NCI-H1930 (cell line): ENCODE measurements at places on chromosomes 11 and 22.
A peak's percentile ranks its signal among the peaks of the same experiment; 100 is the strongest.

GRCh38 chr11:46889251-46889650, 29.1 kb downstream of the LRP4 start:
- DNase-seq, result no peak

DNA sequence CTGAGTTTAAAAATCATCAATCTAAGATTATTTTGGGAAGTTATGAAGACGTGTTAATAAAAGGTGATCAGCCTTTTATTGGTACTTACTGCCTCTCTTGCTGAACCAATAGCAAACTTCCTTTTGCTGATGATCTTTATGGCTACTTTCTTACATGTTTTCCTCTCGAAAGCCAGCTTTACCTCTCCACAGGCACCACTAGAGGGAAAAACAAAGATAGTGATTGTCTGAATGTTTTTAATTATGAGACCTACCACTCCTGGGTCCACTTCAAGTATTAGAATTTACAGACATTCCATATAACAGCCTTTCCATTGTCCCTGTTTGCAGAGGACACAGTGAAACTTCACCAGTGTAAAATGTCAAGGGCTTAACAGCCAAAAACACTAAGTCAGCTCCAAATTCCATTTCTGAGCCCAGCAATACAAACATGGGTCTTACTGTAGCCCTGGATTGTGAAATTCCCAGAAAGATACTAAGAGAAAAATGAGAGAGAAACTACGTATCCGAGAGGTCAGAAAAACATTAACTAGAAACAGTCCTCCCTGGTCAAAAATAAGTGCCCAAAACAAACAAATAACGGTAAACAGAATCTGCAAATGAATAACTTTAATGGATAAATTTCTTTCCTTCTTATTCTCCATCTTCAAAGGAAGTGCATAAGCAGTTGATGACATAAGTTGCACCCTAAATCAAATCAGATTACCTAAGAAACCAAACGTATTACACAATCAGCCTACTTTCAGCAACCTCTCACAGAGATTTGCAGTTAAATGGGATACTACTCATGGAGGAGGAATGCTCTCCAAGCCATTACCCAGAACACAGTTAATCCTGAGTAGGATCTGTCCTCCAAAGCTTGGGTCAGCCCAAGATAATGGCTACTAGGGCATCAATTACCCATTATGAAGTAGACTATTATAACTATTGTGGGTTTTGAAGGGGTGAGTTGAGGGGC, 29.5 kb downstream of the CHEK2 start:
- DNase-seq, result no peak

GRCh38 chr11:68467201-68467834, 6.8 kb downstream of the PPP6R3 start:
- DNase-seq, result no peak

- no peak for DNase-seq
These were observed 113.6 kb downstream of the MICAL2 start for GRCh38 chr11:12223771-12224536.

DNA sequence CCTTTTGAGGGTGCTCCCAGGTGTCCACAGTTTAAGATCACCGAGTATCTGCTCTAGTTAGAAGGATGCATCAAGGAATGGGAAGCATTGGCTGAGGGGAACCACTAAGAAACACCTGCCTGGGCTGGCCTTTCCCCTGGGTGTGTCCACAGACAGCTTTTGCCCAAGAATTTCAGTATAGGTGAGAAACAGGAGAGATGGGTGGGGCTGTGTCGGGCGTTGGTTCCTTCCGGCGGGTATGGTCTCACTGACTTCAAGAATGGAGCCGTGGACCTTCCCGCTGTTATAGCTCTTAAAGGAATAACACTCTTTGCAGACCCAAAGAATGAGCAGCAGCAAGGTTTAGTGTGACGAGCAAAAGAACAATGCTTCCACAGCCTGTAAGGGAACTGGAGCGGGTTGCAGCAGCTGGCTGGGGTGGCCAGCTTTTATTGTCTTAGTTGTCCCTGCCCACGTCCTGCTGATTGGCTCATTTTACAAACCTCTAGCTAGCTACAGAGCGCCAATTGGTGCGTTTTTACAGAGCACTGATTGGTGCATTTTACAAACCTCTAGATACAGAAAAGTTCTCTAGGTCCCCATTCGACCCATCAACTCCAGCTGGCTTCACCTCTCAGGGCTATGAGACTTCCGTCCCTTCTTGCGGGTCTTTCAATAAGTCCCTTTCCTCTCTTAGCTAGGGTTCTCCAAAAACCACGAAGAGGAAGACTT, 2.4 kb downstream of the FADS1 start:
- DNase-seq, result peak; percentile 32

DNA sequence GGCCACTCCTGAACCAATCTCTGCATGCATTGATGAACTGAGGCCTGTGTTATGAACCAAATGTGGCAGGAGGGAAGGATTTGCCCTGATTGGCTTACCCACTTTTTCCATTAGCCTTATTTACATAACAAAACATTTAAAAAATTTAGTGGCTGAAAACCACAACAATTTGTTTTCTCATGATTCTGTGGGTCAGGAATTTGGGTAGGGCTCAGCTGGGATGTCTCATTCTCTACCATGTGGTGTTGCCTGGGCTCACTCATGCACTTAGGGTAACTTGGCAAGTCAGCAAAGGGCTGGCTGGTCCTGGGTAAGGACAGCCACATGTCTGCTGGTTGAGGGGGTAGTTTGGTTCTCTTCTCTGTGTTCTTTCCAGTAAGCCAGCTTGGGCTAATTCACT, 35.1 kb upstream of the CYP2R1 start:
- no peak for DNase-seq

- no peak for DNase-seq
These were observed 118.2 kb upstream of the CSNK2A3 start for GRCh38 chr11:11471201-11471600.

DNA sequence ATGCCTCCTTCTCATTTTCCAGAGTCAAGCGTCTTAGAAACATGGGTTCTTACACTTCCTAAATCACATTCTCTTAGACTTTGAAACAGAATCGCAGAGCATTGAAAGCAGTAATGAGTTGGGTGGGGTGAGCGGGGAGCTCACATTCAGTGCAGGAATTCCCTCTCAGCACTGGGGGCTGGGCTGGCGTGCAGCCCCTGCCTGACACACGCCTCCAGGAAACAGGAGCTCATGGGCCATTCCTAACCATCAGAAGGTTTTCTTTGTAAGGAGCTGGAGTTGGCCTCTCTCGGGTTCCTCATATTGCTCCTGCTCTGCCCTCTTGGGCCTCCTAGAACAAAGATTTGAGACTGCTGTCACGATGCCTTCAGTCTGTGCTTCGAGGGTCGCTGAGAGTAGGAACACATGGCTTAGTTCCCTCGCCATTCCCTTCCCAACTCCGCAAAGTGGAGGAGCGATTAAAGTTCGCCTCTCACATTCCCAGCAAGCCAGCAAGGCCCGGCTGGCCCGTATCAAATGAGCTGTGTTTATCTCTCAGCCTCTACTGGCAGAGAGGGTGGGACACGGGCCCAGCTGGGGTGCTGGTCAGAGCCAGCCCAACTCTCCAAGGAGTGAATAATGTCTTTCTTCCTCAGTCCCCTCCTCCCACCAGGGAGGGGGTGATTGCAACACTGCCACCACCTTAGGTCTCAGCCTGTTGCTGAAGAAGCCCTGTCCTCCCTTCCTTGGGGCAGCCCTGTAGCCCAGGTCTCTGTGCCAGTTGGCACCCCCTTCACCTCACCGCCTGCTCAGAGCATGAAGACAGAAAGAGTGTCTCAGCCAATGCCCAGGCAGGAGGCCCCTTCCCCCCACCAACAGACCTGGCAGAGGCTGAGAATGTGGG, 10.4 kb downstream of the CHRDL2 start:
- DNase-seq, result no peak

- DNase-seq, result no peak
These were observed 32.9 kb downstream of the FAT3 start for GRCh38 chr11:92257536-92257935.

GRCh38 chr11:118148856-118149255, 3.8 kb downstream of the SCN4B start:
- DNase-seq, result no peak

DNA sequence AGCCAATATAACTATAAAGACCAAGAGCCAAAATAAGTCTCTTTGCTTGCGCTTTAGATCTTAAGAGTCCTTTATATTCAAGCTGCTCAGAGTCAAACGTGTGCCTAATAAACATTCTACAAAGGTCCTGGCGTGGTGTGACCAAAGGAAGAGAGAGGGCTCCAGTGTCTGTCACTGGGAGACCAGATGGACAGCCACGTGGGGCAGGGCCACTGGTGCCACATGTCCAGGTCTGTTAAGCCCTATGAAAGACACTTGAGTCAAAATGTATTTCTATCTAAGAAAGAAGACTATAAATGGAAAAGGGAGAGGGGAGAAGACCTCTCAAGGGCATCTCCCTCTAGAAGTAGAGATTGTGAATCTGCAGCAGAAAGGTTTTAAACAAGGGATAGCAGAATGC, 32.2 kb upstream of the EHF start:
- no peak for DNase-seq

DNA sequence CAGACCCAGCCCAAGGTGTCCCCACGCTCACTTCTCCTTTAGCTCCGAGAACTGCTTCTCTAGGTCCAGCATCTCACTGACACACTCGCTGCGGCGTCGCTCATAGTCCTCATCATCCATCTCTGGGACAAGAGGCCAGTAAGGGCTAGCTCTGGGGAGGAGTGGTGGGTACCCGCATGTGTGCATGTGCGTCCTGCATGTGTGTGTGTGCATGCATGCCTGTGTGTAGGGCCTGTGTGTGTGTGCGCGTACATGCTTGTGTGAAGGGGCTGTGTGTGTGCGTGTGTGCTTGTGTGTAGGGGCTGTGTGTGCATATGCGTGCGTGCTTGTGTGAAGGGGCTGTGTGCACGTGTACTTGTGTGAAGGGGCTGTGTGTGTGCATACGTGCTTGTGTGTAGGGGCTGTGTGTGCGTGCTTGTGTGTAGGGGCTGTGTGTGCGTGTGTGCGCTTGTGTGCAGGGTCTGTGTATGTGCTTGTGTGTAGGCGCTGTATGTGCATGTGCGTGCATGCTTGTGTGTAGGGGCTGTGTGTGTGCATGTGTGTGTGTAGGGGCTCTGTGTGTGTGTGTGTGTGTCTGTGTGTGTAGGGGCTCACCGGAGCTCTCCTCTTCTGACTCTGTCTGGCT, 3.3 kb downstream of the BRMS1 start:
- DNase-seq, result no peak

GRCh38 chr11:74559110-74559933, 33.1 kb upstream of the POLD3 start:
- no peak for DNase-seq

- DNase-seq, result no peak
These were observed 6.8 kb downstream of the APOL1 start for GRCh38 chr22:36259615-36260300.

DNA sequence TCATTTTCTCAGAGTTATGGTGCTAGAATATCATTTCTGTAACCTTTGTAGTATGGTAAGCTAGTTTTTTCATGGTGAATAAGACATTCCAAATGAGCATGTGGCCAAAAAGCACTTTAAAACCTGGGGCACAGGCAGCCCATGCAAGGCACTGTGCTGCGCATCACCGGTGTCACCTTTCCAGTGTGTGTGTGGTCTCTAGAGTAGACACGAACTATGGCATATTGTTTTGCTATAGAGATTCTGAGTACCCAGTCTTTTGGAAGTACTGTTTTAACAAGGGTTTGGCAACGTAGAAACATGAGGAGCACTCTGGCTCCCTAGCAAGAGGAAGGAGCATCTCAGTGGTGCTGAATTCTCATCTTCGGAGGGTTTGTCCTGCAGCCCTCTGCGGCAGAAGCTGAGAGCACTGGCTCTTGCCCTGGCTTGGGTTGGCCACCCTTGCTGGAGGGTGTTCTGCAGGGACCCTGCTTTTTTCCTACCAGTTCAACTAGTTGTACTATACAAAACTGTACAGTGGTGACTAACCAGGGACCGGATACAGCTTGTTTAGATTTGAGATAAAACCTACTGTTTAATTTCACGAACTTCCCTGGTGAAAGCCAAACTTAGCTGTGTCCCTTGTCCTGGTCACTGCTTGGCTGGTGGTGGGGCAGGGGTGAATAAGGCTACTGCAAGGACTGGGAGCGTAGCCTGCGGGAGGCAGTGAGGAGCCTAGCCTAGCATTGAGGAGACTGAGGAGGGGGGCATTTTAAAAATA, 135.7 kb downstream of the ATXN10 start:
- DNase-seq, result no peak

DNA sequence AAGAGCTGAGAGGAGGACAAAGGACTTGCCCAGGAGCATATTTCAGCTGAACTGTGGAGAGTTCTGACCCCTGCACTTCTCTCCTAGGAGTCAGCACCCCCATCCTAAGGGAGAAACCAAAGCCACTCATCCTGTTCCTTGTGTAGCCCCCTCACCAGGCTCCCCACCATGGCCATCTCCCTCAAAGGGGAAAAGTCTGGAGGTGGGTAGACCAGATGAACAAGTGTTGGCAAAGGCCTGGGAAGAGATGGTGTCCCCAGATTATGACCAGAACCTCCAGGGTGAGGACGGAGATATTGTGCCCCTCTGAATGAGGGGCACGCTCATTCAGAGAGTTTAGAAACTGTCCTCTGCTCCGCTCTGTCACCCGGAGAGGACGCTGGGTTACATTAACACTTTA, 880.0 kb downstream of the BRD1 start:
- DNase-seq, result no peak

GRCh38 chr11:48141475-48142122, 75.0 kb upstream of the OR4B1 start:
- no peak for DNase-seq

- DNase-seq, result no peak
These were observed 2.1 kb downstream of the ARHGEF12 start for GRCh38 chr11:120338107-120338933.

GRCh38 chr11:359181-359714, 10.1 kb upstream of the B4GALNT4 start:
- no peak for DNase-seq

DNA sequence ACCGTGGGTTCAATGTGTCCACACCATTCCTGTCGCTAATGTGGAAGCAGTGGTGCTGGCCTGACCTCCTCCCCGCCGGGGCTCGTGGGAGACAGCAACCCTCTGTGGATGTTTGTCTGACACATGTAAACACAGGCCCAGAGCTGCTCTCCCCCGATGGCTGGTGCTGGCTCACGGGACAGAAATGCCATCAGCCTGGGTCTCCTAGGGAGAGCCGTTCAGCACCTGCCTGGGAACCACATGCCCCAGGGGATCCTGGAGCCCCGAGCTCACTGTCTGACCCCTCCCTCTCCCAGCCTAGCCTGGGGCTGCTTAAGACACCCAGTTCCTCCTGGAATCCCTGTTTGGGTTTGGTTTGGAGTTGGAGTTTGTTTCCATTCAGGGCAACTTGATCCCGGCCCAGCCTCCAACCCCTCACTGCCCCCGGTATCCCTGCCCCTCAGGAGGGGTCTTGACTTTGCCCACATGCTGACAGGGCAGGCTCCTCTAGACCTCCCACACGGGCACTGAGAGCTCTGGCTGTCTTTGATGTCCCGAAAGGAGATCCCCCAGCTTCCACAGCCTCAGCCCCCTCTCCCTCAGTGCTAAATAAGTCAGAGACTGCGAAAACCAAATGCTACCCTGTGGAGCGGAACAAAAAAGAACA, 50.9 kb upstream of the WNT11 start:
- DNase-seq, result no peak
